Right lobe of liver (tissue), 6 donors: ENCODE measurements at places on chromosomes 6 and 20.
A peak's percentile ranks its signal among the peaks of the same experiment; 100 is the strongest.

GRCh38 chr6:78917788-78918187 lies 50.4 kb downstream of the IRAK1BP1 start:
- no peaks in the 10 kb centered on the region for H3K4me1 ChIP-seq
- no peaks in the 10 kb centered on the region for H3K27me3 ChIP-seq
- H3K4me3 ChIP-seq: no peak overlapping the region
- DNase-seq: no peak

GRCh38 chr6:37658121-37658520 lies 39.6 kb downstream of the MDGA1 start:
- H3K27me3 ChIP-seq: no peaks in the 10 kb centered on the region
- H3K4me1 ChIP-seq: no peaks in the 10 kb centered on the region
- no peak for DNase-seq
- no peaks in the 10 kb centered on the region for H3K36me3 ChIP-seq

- no peaks in the 10 kb centered on the region for H3K4me1 ChIP-seq
- H3K4me3 ChIP-seq: no peak overlapping the region
- H3K27ac ChIP-seq: no peak overlapping the region
- H3K27me3 ChIP-seq: no peaks in the 10 kb centered on the region
- no peak for DNase-seq
- no peaks in the 10 kb centered on the region for H3K36me3 ChIP-seq
Measured at GRCh38 chr6:166777096-166777630, 150.1 kb upstream of the RPS6KA2 start.

GRCh38 chr20:43786885-43787284 lies 60.1 kb upstream of the GTSF1L start:
- no peaks in the 10 kb centered on the region for H3K27me3 ChIP-seq
- no peak overlapping the region for H3K4me3 ChIP-seq
- H3K27ac ChIP-seq: no peak overlapping the region
- no peaks in the 10 kb centered on the region for H3K4me1 ChIP-seq
- H3K36me3 ChIP-seq: no peaks in the 10 kb centered on the region

- DNase-seq: no peak
- no peaks in the 10 kb centered on the region for H3K4me1 ChIP-seq
- no peak overlapping the region for H3K4me3 ChIP-seq
- H3K27me3 ChIP-seq: no peaks in the 10 kb centered on the region
- no peak overlapping the region for H3K27ac ChIP-seq
- no peaks in the 10 kb centered on the region for H3K36me3 ChIP-seq
Measured at GRCh38 chr20:39910536-39910935, 778.5 kb downstream of the MAFB start.

DNA sequence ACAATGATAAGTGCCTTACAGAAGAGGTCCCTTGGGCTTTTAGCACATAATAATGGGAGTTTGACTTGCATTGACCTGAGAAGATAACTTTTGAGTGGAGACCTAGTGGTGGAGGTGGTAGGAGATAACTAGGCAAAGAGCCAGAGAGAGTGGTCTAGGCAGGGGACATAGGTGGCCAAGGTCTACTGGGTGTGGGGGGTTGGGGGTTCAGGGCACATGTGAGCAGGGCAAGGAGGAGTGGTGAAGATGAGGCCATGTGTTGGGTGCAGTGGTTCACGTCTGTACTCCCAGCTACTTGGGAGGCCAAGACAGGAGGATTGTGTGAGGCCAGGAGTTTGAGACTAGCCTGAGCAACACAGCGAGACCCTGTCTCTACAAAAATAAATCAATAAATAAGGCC lies 74.3 kb upstream of the CTNNBL1 start:
- H3K4me3 ChIP-seq: no peak overlapping the region
- DNase-seq: no peak
- no peaks in the 10 kb centered on the region for H3K27me3 ChIP-seq
- H3K36me3 ChIP-seq: no peaks in the 10 kb centered on the region

DNA sequence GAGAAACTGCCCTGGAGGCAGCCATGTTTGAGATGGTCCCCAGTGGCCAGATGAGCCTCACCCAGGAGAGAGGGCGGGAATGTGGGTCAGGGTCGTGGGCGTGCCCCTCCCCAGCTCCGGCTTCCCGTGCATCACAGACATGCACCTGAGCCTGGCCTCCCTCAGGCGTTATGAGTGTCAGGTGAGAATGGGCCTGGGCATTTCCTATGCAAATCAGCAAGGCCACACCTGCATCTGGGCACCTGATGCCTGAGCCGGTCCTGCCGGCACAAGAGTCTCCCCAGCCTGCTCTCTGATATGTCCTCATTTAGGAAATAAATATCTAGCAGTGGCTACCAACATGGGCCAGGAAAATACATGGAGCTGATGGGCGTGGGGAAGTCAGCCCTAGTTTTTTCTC lies 82.4 kb downstream of the RAMACL start:
- DNase-seq: no peak
- no peaks in the 10 kb centered on the region for H3K36me3 ChIP-seq
- no peak overlapping the region for H3K27ac ChIP-seq
- no peaks in the 10 kb centered on the region for H3K27me3 ChIP-seq

GRCh38 chr6:46651816-46652215 lies 802 bp downstream of the CYP39A1 start:
- no peaks in the 10 kb centered on the region for H3K27me3 ChIP-seq
- H3K4me3 ChIP-seq: peak overlapping the region; percentile 84
- H3K27ac ChIP-seq: no peak overlapping the region
- H3K4me1 ChIP-seq: peaks cover 9% of the 10 kb centered on the region

- H3K27ac ChIP-seq: no peak overlapping the region
- H3K27me3 ChIP-seq: no peaks in the 10 kb centered on the region
- H3K4me3 ChIP-seq: no peak overlapping the region
- H3K4me1 ChIP-seq: no peaks in the 10 kb centered on the region
- H3K36me3 ChIP-seq: peaks cover 14% of the 10 kb centered on the region
- DNase-seq: no peak
Measured at GRCh38 chr6:107868867-107869611, 44.9 kb upstream of the SCML4 start.

DNA sequence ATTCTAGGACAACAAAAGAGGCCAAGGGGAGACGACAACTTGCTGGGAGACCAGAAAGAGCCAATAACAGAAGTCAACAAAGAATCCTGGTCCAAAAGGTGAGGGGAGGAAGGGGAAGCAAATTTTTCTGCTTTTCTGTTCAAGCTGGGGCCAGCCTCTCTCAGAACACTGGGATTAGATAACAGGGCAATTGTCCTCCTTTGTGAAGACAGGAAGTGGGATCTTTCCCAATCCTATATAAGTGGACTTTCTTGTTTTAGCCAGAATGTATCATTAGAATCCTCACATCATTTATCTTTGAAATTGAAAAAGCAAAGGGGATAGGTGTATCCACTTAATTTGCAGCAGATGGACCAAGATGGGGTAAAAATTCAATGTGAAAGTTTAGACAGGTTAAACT lies 101.2 kb upstream of the COL21A1 start:
- H3K4me3 ChIP-seq: no peak overlapping the region
- H3K36me3 ChIP-seq: no peaks in the 10 kb centered on the region
- no peak for DNase-seq
- no peak overlapping the region for H3K27ac ChIP-seq
- no peaks in the 10 kb centered on the region for H3K27me3 ChIP-seq
- no peaks in the 10 kb centered on the region for H3K4me1 ChIP-seq

DNA sequence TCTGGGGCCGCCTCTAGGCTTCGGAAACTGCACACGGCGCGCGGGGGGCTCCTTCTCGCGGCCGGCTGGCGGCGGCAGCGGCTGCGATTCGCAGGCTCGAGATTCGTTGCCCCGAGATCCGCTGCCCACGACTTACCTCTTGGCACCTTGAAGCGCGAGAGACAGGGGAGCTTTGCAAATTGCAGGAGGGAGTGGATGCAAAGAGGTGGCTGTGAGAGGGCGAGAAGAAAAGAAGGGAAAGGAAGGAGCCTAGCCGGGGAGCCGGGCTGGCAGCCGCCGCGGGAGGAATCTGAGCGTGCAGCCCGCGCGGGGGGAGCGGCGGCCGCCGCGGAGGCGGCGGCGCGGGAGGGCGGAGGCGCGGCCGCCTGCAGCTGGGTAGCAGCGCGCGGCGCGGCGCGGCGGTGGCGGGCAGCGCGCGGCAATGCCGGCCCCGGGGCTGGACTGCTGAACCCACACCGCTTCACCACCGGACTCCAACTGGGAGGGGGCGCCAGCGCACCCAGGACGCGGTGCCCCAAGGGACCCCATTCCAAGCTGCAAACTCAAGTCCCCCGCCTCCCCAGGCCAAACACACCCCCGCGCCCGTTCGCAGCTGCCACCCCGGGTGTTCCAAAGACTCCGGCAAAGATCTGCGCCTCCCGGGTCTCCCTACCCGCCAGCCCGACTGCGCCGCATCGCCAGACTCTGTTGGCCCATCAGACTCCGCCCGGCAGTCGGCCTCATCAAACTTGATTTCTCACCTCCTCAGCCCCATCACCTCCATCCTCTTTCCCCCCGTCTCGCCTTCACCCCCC lies 44.2 kb upstream of the SUPT3H start:
- H3K27ac ChIP-seq: no peak overlapping the region
- no peaks in the 10 kb centered on the region for H3K36me3 ChIP-seq
- H3K27me3 ChIP-seq: peaks cover 23% of the 10 kb centered on the region
- no peaks in the 10 kb centered on the region for H3K4me1 ChIP-seq
- peak; percentile 70 for DNase-seq

DNA sequence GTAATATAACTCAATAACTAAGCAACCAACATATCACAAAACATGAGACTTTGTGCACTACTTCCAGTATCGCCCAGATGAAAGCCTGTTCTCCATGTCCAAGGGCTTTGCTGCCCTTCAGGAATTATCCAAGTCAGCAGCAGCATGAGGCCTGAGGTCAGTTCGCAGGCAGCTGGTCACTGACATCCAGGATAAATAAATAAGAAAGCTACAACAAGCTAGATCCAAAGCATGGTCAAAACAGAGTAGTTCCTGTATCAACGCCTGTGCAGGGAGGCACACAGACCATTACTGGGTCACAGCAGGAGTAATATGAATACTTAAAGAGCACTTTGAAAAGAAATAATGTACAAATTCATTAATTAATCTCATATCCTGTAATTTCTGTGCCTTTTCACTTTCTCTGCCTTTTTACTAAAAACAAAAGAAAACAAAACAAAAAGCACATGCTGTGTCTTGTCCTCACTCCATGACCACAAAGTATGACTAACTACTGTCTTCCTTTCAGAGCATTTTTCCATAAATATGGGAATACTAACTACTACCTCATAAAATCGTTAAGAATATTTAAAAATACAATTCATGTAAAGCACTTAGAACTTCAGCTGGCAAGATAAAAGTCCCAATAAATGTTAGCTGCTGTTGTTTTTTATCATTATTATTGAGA lies 374.9 kb upstream of the IRAK1BP1 start:
- no peaks in the 10 kb centered on the region for H3K36me3 ChIP-seq
- no peaks in the 10 kb centered on the region for H3K4me1 ChIP-seq
- no peak overlapping the region for H3K27ac ChIP-seq
- DNase-seq: no peak

DNA sequence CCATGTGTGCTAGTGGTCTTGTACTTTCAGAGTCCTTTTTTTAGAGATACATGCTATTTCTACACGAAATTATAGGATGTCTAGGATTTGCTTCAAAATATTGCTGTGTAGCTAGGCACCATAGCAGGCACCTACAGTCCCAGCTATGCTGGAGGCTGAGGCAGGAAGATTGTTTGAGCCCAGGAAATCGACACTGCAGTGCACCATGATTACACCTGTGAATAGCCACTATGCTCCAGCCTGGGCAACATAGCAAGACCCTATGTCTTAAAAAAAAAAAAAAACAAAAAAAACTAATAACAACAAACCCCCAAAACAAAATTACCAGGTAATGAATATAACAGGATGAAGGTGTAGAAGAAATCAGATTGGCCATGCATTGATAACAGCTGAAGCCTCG lies 121.7 kb downstream of the NFATC2 start:
- no peaks in the 10 kb centered on the region for H3K4me1 ChIP-seq
- H3K4me3 ChIP-seq: no peak overlapping the region
- H3K27ac ChIP-seq: no peak overlapping the region
- no peak for DNase-seq

GRCh38 chr6:134590449-134590848 lies 272.5 kb upstream of the SGK1 start:
- no peak overlapping the region for H3K27ac ChIP-seq
- H3K4me3 ChIP-seq: no peak overlapping the region
- no peaks in the 10 kb centered on the region for H3K36me3 ChIP-seq

GRCh38 chr6:163369141-163369540 lies 45.4 kb upstream of the QKI start:
- no peak for DNase-seq
- H3K27ac ChIP-seq: no peak overlapping the region
- no peaks in the 10 kb centered on the region for H3K27me3 ChIP-seq
- H3K4me3 ChIP-seq: no peak overlapping the region

DNA sequence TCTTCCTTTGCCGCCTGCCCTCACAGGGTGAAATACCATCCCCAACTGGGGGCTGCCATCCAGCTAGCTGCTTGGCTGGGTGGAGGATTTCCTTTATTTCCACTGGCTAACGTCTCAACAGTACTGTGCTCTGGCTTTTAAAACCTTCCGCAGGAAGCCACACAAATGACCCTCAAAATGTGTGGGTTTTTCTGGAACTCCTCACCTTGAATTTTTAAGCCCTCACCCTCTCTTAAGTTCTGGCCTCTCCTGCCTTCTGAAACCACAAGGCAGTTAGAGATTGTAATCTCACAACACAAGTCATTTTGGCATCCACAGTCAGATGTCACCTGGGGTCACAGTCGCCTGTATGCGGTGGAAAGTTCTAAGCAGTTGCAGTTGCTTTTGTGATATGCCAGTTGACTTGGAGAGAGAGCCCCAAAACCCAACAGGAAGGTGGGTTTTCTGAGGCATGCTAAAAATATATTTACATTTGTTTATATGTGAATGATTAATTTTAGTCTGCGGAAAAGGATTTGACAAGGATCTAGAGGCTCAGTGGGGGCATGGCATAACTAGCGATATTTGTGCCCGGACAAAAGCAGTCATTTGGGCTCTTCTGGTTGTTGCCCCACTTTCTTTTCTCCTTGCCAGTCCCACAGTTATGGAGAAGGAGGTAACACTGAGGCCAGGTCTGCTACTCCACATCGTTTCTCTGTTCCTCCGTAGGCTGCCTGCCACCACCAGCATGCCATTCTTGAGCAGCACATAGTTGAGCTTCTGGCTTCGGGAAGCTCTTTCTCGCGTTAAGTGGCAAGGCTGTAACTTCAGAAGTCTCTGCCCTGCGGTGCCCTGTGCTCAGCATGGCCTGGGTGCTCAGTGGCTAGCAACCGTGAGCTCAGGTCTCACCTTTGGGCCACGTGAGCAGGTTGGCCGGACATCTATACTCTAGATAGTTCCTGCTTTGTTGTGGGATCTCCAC lies 335.3 kb downstream of the CD83 start:
- H3K4me3 ChIP-seq: no peak overlapping the region
- H3K4me1 ChIP-seq: no peaks in the 10 kb centered on the region
- no peak for DNase-seq
- no peak overlapping the region for H3K27ac ChIP-seq

GRCh38 chr6:139017227-139017626 lies 11.3 kb upstream of the ABRACL start:
- no peak overlapping the region for H3K4me3 ChIP-seq
- no peaks in the 10 kb centered on the region for H3K36me3 ChIP-seq

DNA sequence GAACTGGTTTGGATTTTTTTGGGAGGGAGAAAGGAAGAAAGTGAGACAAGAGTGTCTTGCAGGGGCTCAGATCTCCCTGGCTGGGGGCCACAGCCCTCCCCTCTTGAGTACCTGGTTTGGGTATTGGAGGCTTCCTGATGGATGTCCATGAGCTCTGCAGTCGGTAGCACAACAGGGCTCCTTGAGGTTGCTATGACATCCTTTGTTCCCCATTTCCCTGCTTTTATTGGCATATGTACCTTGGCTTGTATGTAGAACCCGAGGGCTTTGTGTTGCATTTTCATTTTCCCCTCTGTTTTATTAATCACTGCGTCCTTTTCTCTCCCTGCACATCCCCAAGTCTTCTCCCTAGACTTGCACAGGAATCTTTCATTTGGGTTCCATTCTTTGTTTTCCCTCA lies 355.5 kb upstream of the TSHZ2 start:
- no peaks in the 10 kb centered on the region for H3K27me3 ChIP-seq
- H3K4me3 ChIP-seq: no peak overlapping the region
- no peaks in the 10 kb centered on the region for H3K36me3 ChIP-seq
- no peak for DNase-seq
- H3K4me1 ChIP-seq: no peaks in the 10 kb centered on the region
